ENCODE measurements at places on chromosomes 3 and 15.
A peak's percentile ranks its signal among the peaks of the same experiment; 100 is the strongest.

- no peaks in the 10 kb centered on the region for H3K4me1 ChIP-seq
- no peaks in the 10 kb centered on the region for H3K36me3 ChIP-seq
- no peak for DNase-seq
- H3K4me3 ChIP-seq = no peak overlapping the region
- H3K27ac ChIP-seq = no peak overlapping the region
Observed at GRCh38 chr3:166405896-166406295, 568.7 kb upstream of the BCHE start.

DNA sequence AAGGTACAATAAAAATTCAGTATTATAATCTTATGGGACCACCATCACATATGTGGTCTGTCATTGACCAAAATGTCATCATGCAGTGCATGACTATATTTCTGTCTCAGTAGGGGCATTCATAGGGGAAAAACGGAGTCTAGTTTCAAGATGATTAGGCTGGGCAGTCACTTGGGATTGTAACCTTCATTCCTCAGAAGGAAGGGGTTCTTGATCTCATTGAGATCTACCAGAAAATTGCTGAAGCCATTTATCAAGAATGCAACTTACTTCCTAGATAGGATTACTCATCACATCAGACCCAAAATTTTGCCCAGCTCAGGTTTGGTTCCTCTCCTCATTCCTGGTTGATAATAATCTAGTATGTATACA, 37.3 kb downstream of the BTD start:
- H3K4me3 ChIP-seq = no peak overlapping the region
- peaks cover 2% of the 10 kb centered on the region for H3K36me3 ChIP-seq
- peaks cover 39% of the 10 kb centered on the region for H3K4me1 ChIP-seq
- DNase-seq = no peak
- no peak overlapping the region for H3K27ac ChIP-seq

- no peak overlapping the region for H3K4me3 ChIP-seq
- no peak for DNase-seq
- peaks cover 2% of the 10 kb centered on the region for H3K27me3 ChIP-seq
- H3K27ac ChIP-seq = no peak overlapping the region
- H3K36me3 ChIP-seq = no peaks in the 10 kb centered on the region
Observed at GRCh38 chr3:168405288-168405687, 309.6 kb upstream of the GOLIM4 start.

GRCh38 chr3:151168269-151169094, 34.5 kb downstream of the GPR171 start:
- H3K27me3 ChIP-seq = no peaks in the 10 kb centered on the region
- H3K4me1 ChIP-seq = peaks cover 44% of the 10 kb centered on the region
- peak; percentile 92 for DNase-seq
- no peaks in the 10 kb centered on the region for H3K36me3 ChIP-seq
- H3K27ac ChIP-seq = no peak overlapping the region
- no peak overlapping the region for H3K4me3 ChIP-seq

DNA sequence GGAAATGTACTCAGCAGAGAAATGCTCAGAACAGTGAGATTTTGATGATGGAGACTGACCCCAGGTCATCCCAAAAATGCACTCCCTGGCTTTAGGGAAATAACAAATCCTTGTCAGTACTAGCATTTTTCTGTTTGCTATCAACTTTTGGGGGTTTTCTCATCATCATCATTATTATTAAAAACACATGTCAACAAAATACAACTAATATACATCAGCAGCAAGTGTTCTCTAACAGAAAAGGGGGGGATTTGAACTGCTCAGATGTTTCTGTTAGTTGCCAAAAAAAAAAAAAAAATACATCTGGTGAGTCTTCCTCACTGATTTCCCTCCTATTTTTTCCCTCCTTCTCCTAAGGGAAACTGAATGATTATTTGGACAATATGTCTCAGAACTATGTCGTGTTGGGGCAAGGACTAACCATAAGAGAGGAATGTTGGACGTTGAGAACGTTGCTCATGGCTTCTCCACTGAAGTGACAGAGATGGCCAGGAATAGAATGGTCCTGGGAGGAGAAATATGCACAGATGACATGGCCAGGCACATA, 230.0 kb upstream of the MCTP2 start:
- no peak overlapping the region for H3K4me3 ChIP-seq
- no peak overlapping the region for H3K27ac ChIP-seq
- H3K4me1 ChIP-seq = no peaks in the 10 kb centered on the region
- no peaks in the 10 kb centered on the region for H3K36me3 ChIP-seq
- H3K27me3 ChIP-seq = no peaks in the 10 kb centered on the region
